ENCODE measurements at places on chromosomes 7 and 10. TPM values are rescaled to one million over a fixed set of nuclear protein-coding genes. Genes with fewer than 3 reads are reported as not detected.

The FANK1 gene
- total RNA-seq, result 3.5 TPM

The TUBAL3 gene
- not detected for total RNA-seq

GRCh38 chr7:141288626-141289025 is 214.8 kb downstream of the TMEM178B start:
- DNase-seq, result no peak

DNA sequence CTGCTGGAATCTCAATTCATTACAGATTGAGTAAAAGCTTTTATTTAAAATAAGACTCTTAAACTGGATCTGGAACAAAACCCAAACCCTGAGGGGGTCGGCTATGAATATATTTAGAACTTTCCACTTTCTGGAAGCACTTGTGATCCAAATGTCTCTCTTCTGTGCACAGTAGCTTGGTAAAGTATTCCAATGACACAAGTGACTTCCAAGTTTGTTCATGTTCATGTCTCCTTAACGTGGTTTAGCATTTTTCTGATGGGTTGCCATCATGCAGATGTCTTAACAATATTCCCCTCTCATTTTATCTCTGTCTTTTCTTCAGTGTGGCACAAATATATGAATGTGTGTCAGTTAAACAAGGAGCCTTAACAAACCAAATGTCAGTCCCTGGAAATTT is 191.9 kb upstream of the SORCS1 start:
- DNase-seq, result no peak

DNA sequence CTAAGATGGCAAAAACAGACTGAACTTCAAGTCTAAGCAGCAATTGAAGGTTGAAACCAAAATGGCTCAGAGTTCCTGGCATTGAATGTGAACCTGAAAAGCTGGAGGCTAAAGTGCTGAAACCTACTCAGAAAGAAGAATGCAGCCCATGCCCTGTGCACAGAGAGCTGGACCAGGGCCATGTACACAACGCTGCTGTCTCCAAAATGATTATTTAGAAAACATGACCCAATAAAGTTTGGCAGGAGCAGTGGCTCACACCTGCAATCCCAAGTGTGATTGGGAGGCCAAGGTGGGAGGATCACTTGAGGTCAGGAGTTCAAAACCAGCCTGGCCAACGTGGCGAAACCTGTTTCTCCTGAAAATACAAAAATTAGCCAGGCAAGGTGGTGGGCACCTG is 158.9 kb downstream of the AKR1D1 start:
- no peak for DNase-seq

GRCh38 chr7:156305351-156305750 is 335.2 kb upstream of the RNF32 start:
- no peak for DNase-seq

DNA sequence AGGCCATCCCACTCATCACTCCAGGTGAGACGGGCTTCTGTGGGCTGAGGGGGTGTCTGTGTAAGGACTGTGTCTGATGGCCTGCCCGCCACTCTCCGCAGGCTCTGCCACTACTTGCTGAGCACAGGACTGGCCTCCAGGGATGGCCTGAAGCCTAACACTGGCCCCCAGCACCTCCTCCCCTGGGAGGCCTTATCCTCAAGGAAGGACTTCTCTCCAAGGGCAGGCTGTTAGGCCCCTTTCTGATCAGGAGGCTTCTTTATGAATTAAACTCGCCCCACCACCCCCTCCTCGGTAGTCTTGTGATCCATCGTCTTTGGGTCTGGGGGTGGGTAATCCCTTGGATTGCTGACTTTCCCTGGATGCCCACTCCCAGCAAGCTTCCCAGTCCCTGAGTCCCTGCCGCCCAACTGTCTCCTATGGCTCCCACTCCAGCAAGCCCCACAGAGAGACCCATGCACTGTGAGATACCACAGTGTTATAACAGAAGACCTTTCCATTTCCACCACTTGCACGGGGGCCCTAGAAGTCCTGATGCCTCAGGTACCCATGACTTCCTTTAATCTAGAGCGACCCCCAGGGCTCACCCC is 4.7 kb downstream of the FXYD4 start:
- DNase-seq, result peak; percentile 55

The ADAMTS14 gene
- 1.1 TPM for total RNA-seq

DNA sequence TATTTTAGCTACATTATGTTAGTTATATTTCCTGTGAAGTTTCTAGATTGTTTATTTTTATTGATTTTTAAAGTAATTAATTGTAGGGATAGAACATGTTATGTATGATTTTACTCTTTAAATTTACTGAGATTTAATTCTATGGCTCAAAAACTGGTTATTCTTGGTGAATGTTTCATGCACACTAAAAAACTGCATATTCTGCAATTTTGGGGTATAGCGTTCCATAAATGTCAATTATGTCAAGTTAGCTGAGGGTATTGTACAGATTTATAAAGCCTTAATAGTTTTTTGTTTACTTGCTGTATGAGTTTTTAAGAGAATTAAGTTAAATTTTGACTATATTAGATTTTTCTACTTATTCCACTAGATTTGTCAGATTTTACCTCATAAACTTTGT is 669.7 kb downstream of the GRID1 start:
- no peak for DNase-seq

The INHBA gene
- total RNA-seq, result 1.5 TPM

The NOC3L gene
- 17.5 TPM for total RNA-seq

- no peak for DNase-seq
These were observed 134.7 kb upstream of the AKR1E2 start for GRCh38 chr10:4691301-4691700.

- DNase-seq, result no peak
These were observed 29.5 kb downstream of the WASL start for GRCh38 chr7:123719197-123719721.

- peak; percentile 84 for DNase-seq
These were observed 84.0 kb downstream of the GSAP start for GRCh38 chr7:77331938-77332695.

DNA sequence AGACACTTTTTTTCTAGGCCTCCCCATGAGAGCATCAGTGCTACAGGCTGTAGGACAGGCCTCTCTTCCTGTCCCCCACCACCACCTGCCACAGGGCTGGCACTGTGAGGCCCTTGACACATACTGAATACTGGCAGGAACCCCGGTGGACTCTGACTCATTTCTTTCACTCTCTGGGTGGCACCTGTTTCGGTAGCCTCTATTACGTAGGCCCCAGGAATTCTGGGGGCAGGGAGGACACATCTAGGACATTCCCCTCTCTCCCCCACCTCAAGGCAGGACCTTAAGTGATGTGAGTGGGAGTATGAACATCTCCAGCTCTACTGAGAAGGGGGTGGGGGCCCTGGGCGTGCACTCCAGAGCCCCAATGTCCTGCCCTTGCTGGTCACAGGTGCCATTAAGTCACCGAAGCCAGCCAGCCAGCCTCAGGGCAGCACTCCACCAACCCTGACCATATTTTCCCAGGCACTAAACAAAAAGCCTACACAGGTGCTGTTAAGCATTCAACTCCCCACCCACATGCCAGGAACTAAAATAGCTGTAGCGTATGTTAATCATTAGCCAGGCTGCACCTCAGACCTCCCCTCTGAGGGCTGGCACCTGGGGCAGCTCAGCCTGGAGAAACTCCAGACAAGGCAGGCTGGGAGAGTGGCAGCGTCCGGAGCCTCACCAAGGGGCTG is 8.9 kb downstream of the ANXA11 start:
- DNase-seq, result no peak

The PDK4 gene
- 1,066 TPM for total RNA-seq

DNA sequence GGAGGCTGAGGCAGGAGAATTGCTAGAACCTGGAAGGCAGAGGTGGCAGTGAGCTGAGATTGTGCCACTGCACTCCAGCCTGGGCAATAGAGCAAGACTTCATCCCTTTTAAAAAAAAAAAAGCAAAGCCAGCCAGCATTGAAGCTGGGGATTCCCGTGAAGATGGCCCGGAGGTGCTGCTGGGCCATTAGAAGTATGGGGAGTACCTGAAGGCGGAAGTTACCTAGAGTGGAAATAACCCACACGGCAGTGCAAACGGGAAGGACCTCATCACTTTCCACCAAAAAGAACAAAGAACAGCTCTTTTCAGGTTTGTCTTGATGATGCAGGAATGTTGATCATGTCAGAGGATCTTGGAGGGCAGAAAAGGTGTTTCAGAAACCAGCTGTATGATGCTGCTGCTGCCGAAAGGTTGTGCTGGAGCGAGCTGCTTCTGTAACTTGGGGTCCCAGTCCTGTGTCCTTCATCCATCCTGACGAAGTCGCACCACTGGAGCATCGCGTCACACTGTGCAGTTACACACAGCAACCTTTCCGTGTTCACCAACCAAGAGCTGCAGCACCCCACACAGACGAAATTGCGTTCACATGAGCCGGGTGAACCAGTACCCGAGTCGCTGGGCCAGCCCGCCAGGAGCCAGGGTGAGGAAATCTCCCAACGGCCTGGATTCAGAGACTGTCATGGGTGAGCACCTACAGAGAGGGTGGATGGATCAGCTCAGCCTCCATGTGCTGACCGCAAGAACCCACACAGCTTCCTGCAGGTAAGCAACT is 8.2 kb downstream of the ZFAND2A start:
- no peak for DNase-seq

GRCh38 chr10:15370212-15370855 is 755 bp downstream of the FAM171A1 start:
- peak; percentile 70 for DNase-seq

All from sigmoid colon (tissue), 7 donors.